RKO (cell line): ENCODE measurements at places on chromosomes 4 and X.
A peak's percentile ranks its signal among the peaks of the same experiment; 100 is the strongest.

DNA sequence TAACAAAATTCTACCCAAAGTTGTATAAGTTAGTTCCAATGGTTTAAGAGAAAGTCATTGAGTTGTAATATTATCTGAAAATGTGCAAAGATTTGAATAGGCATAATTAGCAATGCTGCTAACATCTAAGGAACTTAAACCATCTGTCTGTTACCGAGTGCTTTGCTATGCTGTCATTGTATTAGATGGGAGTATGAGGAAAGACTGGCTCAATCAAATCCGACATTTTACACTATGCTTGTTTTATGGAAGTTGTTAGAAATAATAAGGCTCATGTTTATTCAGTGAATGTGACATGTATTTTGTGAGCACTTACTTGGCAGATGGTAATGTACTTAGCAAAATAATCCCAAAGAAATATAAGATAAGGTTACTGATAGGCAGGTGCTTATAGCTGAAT lies 1715.1 kb downstream of the PCDH7 start:
- DNase-seq, result no peak

DNA sequence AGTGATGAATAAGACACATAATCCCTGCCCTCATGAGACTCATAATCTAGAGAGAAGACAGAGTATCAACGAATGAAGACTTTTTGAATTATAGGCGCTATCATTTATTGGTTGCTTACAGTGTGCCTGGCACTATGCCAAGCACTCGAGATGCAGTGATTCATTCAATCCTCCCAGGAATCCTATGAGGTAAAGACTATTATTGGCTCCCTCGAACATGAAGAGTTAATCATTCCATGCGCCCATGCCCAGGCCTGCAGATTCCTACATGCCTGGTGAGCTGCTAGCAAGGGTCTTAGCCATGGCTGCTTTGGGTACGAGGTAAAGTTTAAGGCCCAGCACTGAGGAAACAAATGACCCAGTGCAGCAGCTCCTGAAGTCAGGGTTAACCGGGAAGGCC lies 47.0 kb downstream of the TEX13B start:
- DNase-seq, result peak; percentile 20

- no peak for DNase-seq
These were observed 14.4 kb downstream of the LRRC66 start for GRCh38 chr4:52005604-52006273.

GRCh38 chrX:15336023-15336413 lies 695 bp upstream of the PIGA start:
- peak; percentile 68 for DNase-seq

DNA sequence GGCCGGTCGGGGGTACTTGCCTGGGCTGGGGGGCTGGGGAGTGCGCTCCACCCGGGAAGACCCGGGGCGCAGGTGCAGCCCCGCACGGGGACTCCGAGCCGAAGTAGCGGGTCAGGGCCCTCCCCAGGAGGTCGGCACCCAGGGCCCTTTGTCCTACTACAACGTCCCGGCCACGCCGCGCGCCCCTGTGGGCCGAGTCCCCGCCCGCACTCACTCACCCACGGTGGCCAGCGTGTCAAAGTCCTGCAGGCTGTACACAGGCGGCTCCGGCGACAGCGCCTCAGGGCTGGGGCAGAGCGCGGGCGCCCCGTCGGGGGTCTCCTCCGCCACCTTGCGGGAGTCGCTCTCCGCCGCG lies 602 bp downstream of the PRKX start:
- no peak for DNase-seq

DNA sequence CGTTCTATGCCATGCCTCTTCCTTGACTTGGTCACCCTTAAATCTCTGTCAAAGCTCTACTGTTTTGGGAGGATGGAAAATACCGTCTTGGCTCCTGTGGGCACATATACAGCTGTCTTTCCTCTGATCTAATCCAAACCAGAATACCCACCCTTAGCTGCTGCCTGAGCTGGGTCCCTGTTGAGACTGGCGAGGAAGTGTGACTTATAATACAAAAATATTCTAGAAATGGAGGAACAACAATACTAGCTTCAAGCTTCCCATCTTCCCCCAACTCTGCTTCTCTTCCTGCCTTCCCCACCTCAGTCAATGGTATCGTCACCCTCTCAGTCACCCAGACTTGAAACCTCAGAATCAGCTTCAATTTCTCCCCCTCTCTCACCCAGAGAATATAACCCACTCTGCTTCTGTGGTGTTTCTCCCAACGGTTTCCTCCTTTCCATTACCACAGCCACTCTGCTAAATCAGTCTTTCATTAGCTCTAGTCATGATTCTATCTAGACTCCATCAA lies 599 bp upstream of the IL2RG start:
- no peak for DNase-seq

GRCh38 chrX:46306103-46306502 lies 239.1 kb downstream of the ZNF674 start:
- no peak for DNase-seq

DNA sequence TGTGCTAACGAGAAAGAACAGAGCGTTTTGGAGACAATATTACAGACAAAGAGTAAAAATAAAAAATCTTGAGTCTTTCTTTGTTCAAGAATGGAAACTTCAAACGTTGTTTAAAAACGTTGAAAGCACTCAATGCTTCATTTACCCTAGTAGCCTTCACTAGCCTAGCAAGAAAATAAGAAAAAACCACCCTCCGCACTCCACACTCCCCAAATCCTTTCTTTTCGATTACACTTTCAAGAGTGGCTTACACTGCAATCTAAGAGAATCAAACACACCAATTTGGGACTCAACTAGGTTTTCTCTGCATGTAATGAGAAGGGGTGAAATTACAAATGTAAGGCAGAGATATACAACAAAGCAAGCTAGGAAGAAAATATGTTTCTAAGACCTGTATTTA lies 4.7 kb downstream of the TMSB4X start:
- DNase-seq, result no peak

GRCh38 chr4:91567594-91567993 lies 736.2 kb upstream of the GRID2 start:
- DNase-seq, result no peak

DNA sequence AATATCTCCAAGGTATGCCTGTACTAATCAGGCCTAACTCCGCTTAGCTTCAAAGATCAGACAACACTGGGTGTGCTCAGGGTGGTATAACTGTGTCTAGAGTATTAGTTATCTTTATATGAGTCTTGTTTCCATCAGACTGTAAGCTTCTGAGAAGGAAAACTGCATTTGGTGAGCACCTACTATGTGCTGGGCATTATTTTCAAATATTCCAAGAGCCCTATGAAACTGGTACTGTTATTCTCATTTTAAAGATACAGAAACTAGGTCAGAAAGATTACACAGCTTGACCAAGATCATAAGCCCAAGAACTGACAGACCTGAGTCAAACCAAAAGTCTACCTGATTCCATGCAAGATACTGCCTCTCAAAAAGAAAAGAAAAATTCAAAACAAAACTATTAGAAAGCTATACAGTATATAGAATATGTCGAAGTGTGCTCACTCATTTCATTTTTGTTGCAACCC lies 44.4 kb downstream of the LRBA start:
- DNase-seq, result no peak

- no peak for DNase-seq
These were observed 213.6 kb upstream of the NRK start for GRCh38 chrX:105608745-105609144.
